ENCODE measurements at places on chromosomes 12 and 14.

GRCh38 chr12:31245822-31246469, 80.0 kb downstream of the SINHCAF start:
- no peak for DNase-seq

DNA sequence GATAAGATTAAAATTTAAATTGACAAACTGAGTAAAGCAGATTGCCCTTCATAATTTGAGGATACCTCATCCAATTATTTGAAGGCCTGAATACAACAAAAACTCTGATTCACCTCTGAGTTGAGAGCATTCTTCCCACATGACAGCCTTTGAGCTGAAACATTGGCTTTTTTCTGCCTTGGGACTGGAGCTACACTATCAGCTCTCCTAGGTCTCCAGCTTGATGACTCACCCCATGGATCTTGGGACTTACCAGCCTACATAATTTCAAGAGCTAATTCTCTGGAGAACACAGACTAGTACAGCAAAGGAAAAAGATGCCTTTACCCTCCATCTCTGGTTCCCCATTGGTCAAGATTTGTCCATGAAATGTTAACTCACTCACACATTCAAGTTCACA, 555.1 kb downstream of the FOXG1 start:
- peak; percentile 56 for DNase-seq

DNA sequence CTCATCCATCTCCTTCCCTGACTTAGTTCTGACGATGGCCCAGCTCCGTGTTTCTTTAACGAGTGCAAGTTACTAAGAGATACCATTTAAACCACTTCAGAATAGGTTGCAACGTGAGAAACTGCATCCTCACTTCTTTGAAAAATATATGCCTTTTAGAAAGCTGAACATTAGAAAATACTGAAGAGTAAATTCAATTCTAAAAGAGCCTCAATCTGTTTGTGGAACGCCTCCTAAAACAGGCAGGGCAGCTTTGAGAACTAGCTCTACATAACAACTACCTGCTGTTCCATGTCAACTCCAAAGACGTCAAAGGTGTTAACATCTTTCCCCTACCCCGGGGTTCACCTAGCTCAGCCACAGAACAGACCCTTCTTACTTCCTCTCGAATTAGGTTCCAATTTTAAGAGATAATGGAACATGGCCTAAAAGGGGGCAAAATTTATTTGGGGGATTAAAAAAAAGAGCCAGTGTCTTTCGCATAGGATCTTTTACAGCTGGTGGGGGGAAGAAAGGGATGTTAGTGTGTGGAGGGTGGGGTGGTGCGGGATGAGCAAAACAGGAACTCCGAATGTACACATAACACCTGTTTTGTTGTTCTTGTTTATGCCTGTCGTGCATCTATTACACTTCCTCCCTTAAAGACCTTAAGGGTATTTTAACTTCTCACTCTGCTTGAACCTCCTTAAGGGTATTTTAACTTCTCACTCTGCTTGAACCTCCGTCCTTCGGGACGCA, 3.3 kb downstream of the BHLHE41 start:
- no peak for DNase-seq

GRCh38 chr12:90250766-90251165, 542.1 kb upstream of the ATP2B1 start:
- no peak for DNase-seq

GRCh38 chr14:74846968-74847665, 28.8 kb downstream of the PROX2 start:
- no peak for DNase-seq

DNA sequence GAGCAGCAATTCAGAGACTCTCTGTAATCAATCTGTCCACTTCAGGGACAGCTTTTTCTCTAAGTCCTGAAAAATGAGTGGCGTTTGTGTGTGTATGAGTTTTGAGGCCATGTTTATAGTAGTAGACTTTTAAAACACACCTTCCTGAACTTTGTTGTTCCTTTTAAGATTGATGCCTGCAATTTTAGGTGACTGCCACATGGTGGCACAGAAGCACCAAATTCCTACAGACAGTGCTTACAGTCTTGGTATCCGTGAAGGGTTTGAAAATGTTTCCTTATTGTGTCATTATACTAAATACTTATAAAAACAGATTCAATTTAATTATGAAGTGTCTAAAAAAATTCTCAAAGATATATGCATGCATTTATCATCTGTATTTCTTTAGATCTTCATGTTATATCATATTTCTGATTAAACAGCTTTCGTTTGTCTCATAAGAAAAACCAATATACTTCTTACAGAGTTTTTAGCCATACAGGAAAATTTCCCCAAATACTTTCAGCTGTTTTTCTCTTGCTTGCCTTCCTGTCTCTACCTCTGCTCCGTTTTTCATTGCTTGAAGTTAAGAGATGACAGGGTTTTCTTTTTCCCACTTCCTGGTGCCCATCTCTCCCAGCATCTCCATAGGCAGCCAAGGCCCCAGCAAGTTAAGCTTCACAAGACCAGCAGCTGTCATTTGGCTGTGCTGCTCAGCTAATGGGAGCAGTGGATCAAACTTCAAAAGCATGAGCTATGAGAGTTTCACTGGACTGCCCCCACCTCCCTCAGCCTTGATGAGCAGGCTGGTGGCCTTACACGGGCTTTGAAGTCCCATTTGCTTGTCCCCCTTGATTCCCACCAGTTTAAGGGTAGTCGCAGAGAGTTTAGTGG, 259.6 kb downstream of the AKAP6 start:
- DNase-seq, result no peak

GRCh38 chr12:113846883-113847755, 119.0 kb downstream of the RBM19 start:
- no peak for DNase-seq

DNA sequence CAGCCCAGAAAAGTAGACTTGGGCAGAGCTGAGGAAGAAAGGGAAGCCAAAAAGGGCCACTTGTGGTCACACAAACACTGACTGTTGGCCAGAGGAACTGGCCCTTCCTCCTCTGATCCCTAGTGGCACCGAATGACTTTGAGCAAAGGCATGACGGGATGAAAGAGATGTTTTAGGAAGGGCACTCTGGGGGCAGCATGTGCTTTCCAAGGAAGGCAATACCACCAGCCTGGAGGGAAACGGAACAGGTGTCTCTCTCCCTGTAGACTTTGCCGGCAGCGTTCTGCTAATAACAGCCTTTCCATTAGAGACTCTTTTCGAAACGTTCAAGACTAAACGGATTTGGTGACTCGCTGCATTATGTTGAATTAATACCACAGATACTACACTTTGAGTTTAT, 12.3 kb upstream of the FBXO21 start:
- no peak for DNase-seq

GRCh38 chr12:81558031-81558430, 201.1 kb downstream of the PPFIA2 start:
- DNase-seq, result peak; percentile 31

DNA sequence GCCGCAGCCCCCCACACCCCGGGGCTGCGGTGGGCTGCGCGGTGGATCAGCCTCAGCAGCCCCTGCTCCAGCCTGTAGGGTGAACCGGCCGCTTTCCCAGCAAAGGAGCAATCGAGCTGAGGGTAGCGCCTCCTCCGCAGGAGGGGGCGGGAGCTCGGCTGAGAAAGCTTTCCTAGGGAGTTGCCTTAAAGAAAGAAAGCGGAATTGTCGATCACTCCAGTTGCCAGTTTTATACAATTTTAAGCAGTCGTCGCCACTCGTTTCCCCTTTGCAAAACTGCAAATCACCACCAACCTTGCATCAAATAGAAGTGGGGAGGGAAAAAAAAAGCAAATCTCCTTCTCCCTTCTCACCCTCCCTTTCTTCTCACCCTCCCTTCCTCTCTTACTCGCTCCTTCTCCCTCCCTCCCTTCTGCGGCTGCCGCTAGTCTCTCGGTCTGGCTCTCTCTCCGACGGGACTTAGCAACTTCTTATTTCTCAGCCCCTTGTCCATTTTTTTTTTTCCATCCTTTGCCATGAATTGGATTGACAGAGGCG, at the start of gene PDE3A:
TSS of gene PDE3A (plus strand) at position 424 of the 537 bp plus-strand sequence. CDS start 748 bp downstream, outside the sequence.
- peak; percentile 82 for DNase-seq

DNA sequence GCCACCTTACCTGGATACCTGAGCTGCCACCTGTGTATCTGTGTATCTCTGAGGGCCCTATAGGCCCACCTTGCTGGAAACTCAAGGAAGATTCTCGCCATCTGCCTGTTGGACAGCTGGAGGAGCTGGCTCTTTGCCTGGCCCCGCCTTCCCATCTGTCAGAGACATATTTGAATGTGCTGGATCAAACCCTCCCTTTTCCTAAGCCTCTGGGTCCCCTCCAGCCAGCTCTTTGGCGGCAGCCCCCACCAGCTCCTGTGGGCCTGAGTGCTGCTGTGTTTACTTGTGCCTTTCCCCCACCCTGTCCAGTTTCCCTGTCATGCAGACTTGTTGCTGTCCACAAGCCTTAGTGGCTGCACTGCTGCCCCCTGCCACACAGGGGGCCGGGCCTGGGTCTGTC, 55.9 kb upstream of the SRSF5 start:
- no peak for DNase-seq

DNA sequence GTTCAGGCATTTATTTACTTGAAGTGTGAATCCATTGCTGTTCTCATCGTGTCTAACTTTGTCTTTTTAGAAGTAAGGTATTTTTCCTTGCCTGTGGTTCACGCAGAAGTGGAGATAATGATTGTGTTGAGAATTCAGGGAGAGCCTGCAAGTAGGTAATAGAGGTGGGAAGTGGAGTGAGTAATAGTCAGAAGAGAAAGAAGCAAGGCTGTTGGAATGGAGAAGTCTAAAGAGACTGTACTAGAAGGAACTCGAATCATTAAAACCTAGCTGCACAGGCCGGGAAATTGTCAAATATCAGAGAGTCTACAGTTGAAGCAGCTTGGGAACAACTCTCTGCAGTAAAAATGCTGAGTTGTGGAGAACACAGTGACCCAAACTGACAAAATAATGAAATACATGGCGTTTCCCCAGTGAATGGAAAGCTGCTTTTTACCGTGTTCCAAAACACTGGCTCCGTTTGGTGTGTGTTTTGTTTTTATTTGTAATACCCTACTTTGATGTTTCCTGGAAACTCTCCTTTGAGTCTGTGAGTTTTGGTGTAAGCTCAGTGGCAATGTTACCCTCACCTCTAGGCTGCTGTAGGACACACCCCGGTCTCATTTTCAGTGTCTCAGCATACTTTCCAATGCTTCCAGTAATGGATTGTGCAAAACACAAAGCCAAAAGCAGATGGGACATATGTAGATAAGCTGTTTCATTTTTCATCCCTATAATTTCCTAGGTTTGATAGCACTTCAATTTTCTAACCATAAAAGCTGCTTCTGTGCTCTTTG, 146.6 kb downstream of the CRADD start:
- no peak for DNase-seq

DNA sequence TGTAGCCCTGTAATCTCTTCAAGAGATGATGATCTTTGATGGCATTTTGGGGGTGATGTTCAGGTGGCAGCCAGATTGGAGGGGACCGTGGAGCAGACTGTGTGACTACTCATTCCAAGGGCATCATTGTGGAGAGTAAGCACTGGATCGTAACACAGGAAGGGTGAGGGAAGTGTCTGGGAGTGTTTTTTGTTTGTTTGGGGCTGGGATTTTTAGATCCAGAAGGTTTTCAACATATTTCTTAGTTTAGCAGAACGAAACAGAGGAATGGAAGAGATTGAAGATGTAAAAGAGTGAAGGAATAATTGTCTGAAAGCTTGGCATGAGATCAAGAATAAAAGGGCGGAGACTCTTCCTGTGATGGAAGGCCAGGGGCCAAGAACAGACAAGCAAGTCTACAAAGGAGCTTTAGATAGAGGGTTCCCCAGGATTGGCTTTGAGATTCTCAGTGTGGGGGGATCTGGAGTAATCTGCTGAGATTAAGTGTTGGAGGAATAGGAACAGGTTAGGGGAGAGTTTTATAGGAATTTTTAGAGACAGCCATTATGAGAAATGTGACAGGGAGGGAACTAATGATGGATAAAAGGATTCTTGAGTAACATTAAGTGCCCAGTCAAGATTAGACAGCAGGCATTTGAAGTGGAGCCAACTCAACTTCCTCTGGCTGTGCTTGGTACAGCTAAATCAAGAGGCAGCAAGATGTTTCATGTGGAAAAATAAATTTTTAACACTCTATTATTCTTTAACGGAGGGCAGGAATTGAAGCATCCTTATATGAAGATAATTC, 79.7 kb upstream of the REP15 start:
- no peak for DNase-seq

Data from brain microvascular endothelial cell (primary cell).